ENCODE measurements at places on chromosomes 7 and 10. TPM values are rescaled to one million over a fixed set of nuclear protein-coding genes. Genes with fewer than 3 reads are reported as not detected.
A peak's percentile ranks its signal among the peaks of the same experiment; 100 is the strongest.

GRCh38 chr7:30027740-30028215 lies 434 bp upstream of the PLEKHA8 start:
- H3K4me3 ChIP-seq, result peak overlapping the region; percentile 65
- no peak for DNase-seq
- peaks cover 10% of the 10 kb centered on the region for H3K4me1 ChIP-seq
- peak overlapping the region; percentile 90 for H3K27ac ChIP-seq

- H3K27ac ChIP-seq, result no peak overlapping the region
- H3K4me1 ChIP-seq, result no peaks in the 10 kb centered on the region
- no peak for DNase-seq
- peaks cover 8% of the 10 kb centered on the region for H3K27me3 ChIP-seq
These were observed 63.7 kb upstream of the AUTS2 start for GRCh38 chr7:69534461-69535041.

DNA sequence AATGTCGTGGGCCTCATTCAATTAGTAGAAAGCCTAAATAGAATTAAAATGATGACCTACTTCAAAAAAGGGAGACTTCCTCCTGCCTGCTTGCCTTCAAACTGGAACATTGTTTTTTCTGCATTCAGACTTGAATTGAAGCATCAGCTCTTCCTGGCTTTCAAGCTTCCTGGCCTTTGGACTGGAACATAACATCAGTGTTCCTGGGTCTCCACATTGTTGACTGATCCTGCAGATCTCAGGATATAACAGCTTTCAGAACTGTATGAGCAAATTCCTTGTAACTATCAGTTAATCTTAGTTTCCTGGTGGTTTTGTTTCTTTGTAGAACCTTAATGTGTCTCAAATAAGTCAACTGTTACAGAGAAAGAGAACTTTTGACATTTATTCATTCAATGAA lies 18.6 kb downstream of the MAGI2 start:
- no peak overlapping the region for H3K4me3 ChIP-seq
- no peaks in the 10 kb centered on the region for H3K4me1 ChIP-seq
- H3K27me3 ChIP-seq, result no peaks in the 10 kb centered on the region
- no peaks in the 10 kb centered on the region for H3K36me3 ChIP-seq
- DNase-seq, result no peak
- H3K27ac ChIP-seq, result no peak overlapping the region

- H3K27me3 ChIP-seq, result peaks cover 16% of the 10 kb centered on the region
- H3K36me3 ChIP-seq, result no peaks in the 10 kb centered on the region
- DNase-seq, result no peak
- no peak overlapping the region for H3K27ac ChIP-seq
- no peak overlapping the region for H3K4me3 ChIP-seq
These were observed 322.1 kb downstream of the DNAJB6 start for GRCh38 chr7:157658851-157659412.

GRCh38 chr10:17510242-17510908 lies 56.0 kb upstream of the ST8SIA6 start:
- H3K36me3 ChIP-seq, result no peaks in the 10 kb centered on the region
- H3K4me3 ChIP-seq, result no peak overlapping the region
- no peak for DNase-seq
- H3K27me3 ChIP-seq, result no peaks in the 10 kb centered on the region

DNA sequence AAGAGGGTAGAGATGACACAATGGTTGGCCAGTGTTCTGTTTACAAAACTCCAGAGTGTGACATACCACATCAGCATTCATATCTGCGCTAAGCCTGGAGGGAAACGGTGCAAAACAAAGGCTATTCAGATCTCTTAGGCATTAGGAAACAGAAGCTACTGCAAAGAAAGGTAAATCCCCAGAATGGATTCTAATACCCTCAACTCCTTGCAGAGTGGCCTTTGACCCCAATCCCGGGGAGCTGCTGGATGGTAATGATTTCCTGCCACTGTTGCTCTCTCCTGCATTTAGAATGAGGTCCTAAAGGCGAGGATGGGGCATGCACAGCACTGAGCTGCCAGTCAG lies 65.2 kb downstream of the AOAH start:
- no peaks in the 10 kb centered on the region for H3K4me1 ChIP-seq
- no peak overlapping the region for H3K27ac ChIP-seq
- no peaks in the 10 kb centered on the region for H3K36me3 ChIP-seq

DNA sequence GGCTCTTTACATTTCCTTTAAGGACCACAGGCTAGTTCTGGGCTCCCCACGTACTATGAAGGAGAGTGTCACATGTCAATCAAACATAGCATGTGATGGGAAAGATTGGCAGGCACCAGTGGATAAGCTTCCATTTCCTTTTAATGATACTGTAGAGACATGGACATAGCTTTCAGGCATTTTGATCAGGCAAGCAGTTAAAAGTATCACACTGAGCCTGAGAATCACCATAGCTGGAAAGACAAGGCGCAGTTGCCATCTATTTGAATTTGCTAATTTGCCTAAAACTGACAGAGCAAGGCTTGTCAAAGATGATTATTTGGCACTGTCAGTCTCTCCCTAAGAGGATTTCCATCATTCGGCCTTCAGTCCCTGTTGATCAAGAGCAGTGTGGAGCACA lies 263.4 kb upstream of the TAC1 start:
- H3K27ac ChIP-seq, result no peak overlapping the region
- H3K4me1 ChIP-seq, result no peaks in the 10 kb centered on the region
- no peak overlapping the region for H3K4me3 ChIP-seq
- H3K27me3 ChIP-seq, result no peaks in the 10 kb centered on the region
- no peaks in the 10 kb centered on the region for H3K36me3 ChIP-seq
- DNase-seq, result no peak

GRCh38 chr10:90745565-90745964 lies 112.3 kb downstream of the HTR7 start:
- H3K36me3 ChIP-seq, result no peaks in the 10 kb centered on the region
- no peaks in the 10 kb centered on the region for H3K4me1 ChIP-seq
- no peak for DNase-seq
- H3K27me3 ChIP-seq, result peaks cover 2% of the 10 kb centered on the region
- no peak overlapping the region for H3K4me3 ChIP-seq
- no peak overlapping the region for H3K27ac ChIP-seq

DNA sequence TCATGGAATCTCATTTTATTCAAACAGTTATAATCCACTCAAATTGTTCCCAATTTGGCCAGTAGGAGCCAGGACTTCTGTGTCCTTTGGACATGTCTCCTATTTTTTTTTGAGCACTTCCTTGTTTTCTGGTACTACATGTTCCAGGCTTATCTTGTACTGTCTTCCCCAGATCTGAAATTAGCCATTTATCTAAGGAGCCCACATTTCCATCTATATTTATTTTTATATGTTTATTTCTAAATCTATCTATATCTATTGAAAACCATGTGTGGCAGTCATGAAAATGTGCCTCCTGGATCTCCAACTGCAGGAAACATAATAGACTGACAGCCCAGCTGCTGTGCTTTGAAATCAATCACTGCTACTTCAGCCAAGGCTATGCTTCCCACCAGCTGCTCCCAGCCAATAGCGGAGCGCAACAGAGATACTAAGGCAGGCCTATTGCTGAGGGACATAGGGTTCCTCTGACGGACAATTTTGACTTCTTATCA lies 147.1 kb downstream of the LRRC4 start:
- no peaks in the 10 kb centered on the region for H3K27me3 ChIP-seq
- peak; percentile 59 for DNase-seq
- H3K27ac ChIP-seq, result no peak overlapping the region
- H3K36me3 ChIP-seq, result peaks cover 5% of the 10 kb centered on the region
- H3K4me1 ChIP-seq, result peaks cover 15% of the 10 kb centered on the region

- H3K4me1 ChIP-seq, result no peaks in the 10 kb centered on the region
- no peaks in the 10 kb centered on the region for H3K36me3 ChIP-seq
- no peak overlapping the region for H3K27ac ChIP-seq
These were observed 134.2 kb upstream of the NEBL start for GRCh38 chr10:21031232-21031795.

- H3K27ac ChIP-seq, result no peak overlapping the region
- peak; percentile 46 for DNase-seq
- H3K36me3 ChIP-seq, result no peaks in the 10 kb centered on the region
These were observed 257.2 kb upstream of the CACNA2D1 start for GRCh38 chr7:82700741-82701140.

GRCh38 chr10:29426420-29426819 lies 137.6 kb downstream of the LYZL1 start:
- peaks cover 31% of the 10 kb centered on the region for H3K36me3 ChIP-seq
- H3K4me1 ChIP-seq, result no peaks in the 10 kb centered on the region
- DNase-seq, result no peak
- no peak overlapping the region for H3K4me3 ChIP-seq
- no peak overlapping the region for H3K27ac ChIP-seq

GRCh38 chr10:29710128-29710527 lies 75.4 kb upstream of the SVIL start:
- no peaks in the 10 kb centered on the region for H3K36me3 ChIP-seq
- no peak for DNase-seq
- peaks cover 13% of the 10 kb centered on the region for H3K4me1 ChIP-seq
- H3K27ac ChIP-seq, result no peak overlapping the region
- H3K4me3 ChIP-seq, result no peak overlapping the region

- H3K4me3 ChIP-seq, result no peak overlapping the region
- no peak overlapping the region for H3K27ac ChIP-seq
- H3K27me3 ChIP-seq, result no peaks in the 10 kb centered on the region
These were observed 33.9 kb downstream of the BNIP3 start for GRCh38 chr10:131947631-131948347.

- no peaks in the 10 kb centered on the region for H3K4me1 ChIP-seq
- no peak for DNase-seq
- H3K36me3 ChIP-seq, result no peaks in the 10 kb centered on the region
- H3K27me3 ChIP-seq, result peaks cover 16% of the 10 kb centered on the region
- H3K27ac ChIP-seq, result no peak overlapping the region
- no peak overlapping the region for H3K4me3 ChIP-seq
These were observed 410.6 kb downstream of the GLRX3 start for GRCh38 chr10:130546841-130547240.

DNA sequence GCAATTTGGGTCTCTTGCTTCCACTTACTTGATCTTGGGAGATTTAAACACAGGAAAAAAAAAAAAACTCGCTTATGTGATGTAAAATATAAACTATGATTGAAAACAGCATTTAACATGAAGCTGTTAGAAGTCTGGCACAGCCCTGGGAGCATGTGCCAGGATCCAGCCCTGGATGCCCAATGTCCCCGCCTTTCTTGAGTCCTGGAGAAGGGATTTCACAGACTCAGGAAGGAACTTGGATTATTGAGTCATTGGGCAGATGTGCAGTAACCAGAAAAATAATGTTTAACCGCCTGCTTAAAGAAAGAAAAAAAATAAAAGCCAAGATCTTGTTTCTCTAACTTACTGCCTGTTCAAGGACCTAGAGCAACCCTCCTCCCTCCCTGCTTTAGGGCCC lies 3.7 kb upstream of the JCAD start:
- H3K4me3 ChIP-seq, result no peak overlapping the region
- H3K36me3 ChIP-seq, result no peaks in the 10 kb centered on the region
- no peak overlapping the region for H3K27ac ChIP-seq
- peaks cover 7% of the 10 kb centered on the region for H3K4me1 ChIP-seq
- DNase-seq, result peak; percentile 90

GRCh38 chr7:131826960-131827359 lies 270.5 kb upstream of the PODXL start:
- H3K4me1 ChIP-seq, result peaks cover 6% of the 10 kb centered on the region
- H3K36me3 ChIP-seq, result no peaks in the 10 kb centered on the region
- H3K27me3 ChIP-seq, result peaks cover 6% of the 10 kb centered on the region
- peak; percentile 24 for DNase-seq
- H3K4me3 ChIP-seq, result no peak overlapping the region
- no peak overlapping the region for H3K27ac ChIP-seq

DNA sequence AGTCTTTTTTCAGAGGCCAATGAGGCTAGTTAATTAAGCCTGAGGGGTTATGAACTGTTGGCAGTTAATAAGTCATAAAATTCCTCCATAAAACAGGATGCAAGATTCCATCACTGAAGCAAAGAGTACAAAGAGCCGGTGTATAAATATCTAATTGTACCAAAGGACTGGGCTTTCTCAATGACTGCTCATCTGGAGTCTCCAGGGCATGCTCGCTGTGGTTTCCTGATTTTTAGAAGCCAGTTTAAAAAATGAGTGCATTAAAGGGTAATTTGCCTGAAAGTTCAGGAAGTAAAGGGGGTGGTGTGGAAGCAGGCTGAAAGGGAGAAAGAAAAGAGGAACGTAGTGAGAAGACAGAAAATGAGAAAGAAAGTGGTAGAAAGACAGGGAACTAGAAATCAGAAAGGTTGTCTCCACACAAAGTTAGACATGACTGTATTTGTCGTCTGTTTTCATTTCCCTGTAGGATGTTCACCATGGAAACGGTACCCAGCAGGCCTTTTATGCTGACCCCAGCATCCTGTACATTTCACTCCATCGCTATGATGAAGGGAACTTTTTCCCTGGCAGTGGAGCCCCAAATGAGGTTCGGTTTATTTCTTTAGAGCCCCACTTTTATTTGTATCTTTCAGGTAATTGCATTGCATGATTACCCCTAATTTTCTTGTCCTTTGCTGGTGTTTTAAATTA lies 282.3 kb downstream of the TWIST1 start:
- peak; percentile 55 for DNase-seq
- H3K36me3 ChIP-seq, result no peaks in the 10 kb centered on the region
- H3K27me3 ChIP-seq, result no peaks in the 10 kb centered on the region
- H3K27ac ChIP-seq, result no peak overlapping the region
- H3K4me3 ChIP-seq, result no peak overlapping the region

DNA sequence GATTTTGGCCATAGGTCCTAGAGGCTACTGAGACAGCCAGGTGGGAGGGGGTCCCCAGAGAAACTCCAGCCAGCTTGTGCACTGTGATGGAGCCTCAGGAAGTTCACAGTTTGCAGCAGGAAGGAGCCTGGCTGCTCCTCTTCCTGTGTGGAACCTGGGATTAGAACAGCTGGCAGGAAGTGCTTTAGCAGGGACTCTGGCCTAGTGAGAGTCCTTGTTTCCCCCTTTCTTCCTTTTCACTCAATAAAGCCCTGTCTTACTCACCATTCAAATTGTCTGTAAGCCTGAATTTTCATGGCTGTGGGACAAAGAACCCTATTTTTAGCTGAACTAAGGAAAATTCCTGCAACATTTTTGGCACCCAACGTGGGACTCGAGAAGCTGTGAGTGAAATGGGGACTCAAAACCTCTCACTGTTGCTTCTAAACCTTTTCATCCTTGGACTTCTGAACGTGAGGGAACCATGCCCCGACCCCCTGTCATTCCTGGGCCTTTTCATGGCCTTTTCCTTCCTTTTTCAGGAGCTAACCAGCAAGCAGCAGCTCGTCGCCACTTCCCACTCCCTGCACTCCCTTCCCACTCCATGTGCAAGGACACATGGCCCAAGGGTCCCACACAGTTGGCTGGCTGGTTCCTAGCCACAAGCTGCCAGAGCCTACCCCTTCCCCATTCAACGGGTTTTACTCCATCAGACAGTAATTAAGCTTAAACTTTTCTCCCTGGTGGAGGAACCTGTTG lies 32.8 kb upstream of the SORCS3 start:
- H3K27me3 ChIP-seq, result no peaks in the 10 kb centered on the region
- H3K36me3 ChIP-seq, result no peaks in the 10 kb centered on the region
- no peak overlapping the region for H3K27ac ChIP-seq
- peak; percentile 39 for DNase-seq

Gene MKI67
- 45.3 TPM for polyA plus RNA-seq

Gene MYO1G
- 1.2 TPM for polyA plus RNA-seq

Gene ASB4
- 30.0 TPM for polyA plus RNA-seq

Gene PLOD3
- polyA plus RNA-seq, result 53.2 TPM

Gene BPGM
- polyA plus RNA-seq, result 36.0 TPM

Gene SEC61G
- 180 TPM for polyA plus RNA-seq

Gene HSPA12A
- polyA plus RNA-seq, result 5.8 TPM

Gene LIPF
- polyA plus RNA-seq, result not detected

All from muscle of leg (tissue), 16 donors.